ENCODE measurements at places on chromosomes 3 and 15. TPM values are rescaled to one million over a fixed set of nuclear protein-coding genes. Genes with fewer than 3 reads are reported as not detected.

The STAC gene
- total RNA-seq = not detected

The SLC51B gene
- total RNA-seq = not detected

The SEMA6D gene
- 2.2 TPM for total RNA-seq

The MCF2L2 gene
- not detected for total RNA-seq

The ALG1L2 gene
- total RNA-seq = not detected

The C15orf40 gene
- 22.2 TPM for total RNA-seq

The VEPH1 gene
- 72.7 TPM for total RNA-seq

The CD80 gene
- total RNA-seq = not detected

The MRPL47 gene
- total RNA-seq = 57.7 TPM

The P2RY1 gene
- total RNA-seq = not detected

The MEGF11 gene
- not detected for total RNA-seq

The GABPB1 gene
- 20.8 TPM for total RNA-seq

The LEKR1 gene
- total RNA-seq = 0.52 TPM

The TMEM87A gene
- 37.9 TPM for total RNA-seq

The LRRC2 gene
- 0.18 TPM for total RNA-seq

The PLA2G4D gene
- not detected for total RNA-seq

The MYL3 gene
- not detected for total RNA-seq

The CCDC54 gene
- total RNA-seq = not detected

The WDR93 gene
- not detected for total RNA-seq

The KLHL40 gene
- not detected for total RNA-seq

The KNG1 gene
- total RNA-seq = not detected

The SLC15A2 gene
- total RNA-seq = not detected

The MORC1 gene
- not detected for total RNA-seq

The DNAJA4 gene
- total RNA-seq = 0.56 TPM

The ANKUB1 gene
- total RNA-seq = not detected

The MYRIP gene
- total RNA-seq = not detected

The GABRA5 gene
- 4.9 TPM for total RNA-seq

The LRRC15 gene
- total RNA-seq = 123 TPM

The SLC28A1 gene
- total RNA-seq = not detected

The CD86 gene
- not detected for total RNA-seq

The SKOR1 gene
- 0.05 TPM for total RNA-seq
